AG08396 (cell line): ENCODE measurements at places on chromosomes 16 and 17.

DNA sequence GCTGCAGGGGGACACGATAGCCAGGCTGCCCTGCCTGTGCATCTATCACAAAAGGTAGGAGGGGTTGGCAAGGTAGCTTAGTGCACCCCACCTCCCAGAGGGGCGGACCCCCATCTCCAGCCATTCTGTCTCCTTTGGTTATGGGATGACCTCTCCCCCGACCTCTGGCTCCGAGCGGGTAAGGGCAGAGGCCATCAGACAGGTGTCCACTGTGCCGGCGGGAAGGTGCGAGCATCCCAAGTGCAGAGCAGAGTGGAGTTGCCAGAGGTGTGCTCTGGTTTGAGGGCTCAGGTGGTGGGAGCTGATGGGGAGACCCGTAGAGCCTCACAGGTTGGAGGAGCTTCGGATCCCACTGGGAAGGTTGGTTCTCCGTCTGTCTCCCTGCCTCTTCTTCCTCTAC, 11.7 kb downstream of the LDHD start:
- DNase-seq, result no peak

- DNase-seq, result no peak
Measured at GRCh38 chr16:4208341-4208751, 33.5 kb downstream of the SRL start.

GRCh38 chr16:23182679-23183542, at the start of gene SCNN1G:
SCNN1G (plus strand) TSS chr16:23182745; CDS start chr16:23186272, 3,527 bp downstream.
- DNase-seq, result peak; percentile 26

GRCh38 chr16:58022601-58023371, 2.8 kb upstream of the MMP15 start:
- DNase-seq, result peak; percentile 82

GRCh38 chr17:73856556-73856955, 212.3 kb upstream of the SDK2 start:
- DNase-seq, result no peak

DNA sequence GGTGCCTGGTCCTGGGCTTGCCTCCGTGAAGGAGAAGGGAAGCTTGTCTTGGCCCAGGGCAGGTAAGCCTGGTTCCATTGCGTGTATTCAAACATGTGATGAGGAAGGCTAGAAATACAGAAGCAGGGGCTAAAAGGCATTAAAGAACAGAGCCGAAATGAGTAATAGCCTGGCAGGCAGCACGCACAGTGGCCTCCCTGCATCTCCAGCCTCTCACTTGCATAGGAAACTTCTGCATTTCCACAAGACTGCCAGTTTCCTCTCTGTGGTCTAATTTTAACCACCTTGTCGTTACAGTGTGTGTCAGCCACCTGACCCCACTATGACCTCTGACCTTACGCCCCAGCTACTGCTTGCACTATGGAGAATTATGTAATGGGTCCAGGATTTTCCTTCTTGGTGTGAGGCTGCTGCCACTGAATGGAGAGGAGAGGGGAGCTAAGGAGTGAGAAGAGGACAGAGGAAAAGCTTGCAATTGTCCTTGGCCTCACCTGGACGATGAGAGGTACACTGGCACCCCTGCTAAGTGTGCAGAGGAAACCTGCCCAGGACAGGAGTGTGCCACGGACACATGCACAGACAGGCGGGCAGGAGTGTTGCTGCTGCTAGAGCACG, 32.8 kb downstream of the HIC1 start:
- DNase-seq, result no peak
